ENCODE measurements at places on chromosomes 3 and 15.
A peak's percentile ranks its signal among the peaks of the same experiment; 100 is the strongest.

DNA sequence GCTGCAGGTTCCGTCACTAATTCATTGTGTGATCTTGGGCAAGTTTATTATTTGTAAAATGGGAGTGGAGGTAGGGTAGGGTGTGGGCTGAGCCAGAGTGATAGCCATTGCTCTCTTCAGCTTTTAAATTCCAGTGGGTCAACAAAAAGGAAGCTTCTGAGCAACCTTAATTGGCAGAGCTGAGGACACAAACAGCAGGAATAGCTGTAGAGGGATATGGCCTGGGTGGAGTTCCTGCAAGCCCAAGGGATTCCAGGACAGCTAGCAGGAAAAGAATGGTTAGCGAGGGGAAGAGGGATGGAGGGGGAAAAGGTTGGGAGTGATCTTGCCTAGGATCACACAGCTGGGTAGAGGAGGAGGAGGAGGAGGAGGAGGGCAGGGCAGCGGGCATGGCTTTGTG, 11.4 kb downstream of the CCK start:
- no peak for DNase-seq

GRCh38 chr3:45906681-45907407, 20.5 kb downstream of the CCR9 start:
- no peak for DNase-seq

DNA sequence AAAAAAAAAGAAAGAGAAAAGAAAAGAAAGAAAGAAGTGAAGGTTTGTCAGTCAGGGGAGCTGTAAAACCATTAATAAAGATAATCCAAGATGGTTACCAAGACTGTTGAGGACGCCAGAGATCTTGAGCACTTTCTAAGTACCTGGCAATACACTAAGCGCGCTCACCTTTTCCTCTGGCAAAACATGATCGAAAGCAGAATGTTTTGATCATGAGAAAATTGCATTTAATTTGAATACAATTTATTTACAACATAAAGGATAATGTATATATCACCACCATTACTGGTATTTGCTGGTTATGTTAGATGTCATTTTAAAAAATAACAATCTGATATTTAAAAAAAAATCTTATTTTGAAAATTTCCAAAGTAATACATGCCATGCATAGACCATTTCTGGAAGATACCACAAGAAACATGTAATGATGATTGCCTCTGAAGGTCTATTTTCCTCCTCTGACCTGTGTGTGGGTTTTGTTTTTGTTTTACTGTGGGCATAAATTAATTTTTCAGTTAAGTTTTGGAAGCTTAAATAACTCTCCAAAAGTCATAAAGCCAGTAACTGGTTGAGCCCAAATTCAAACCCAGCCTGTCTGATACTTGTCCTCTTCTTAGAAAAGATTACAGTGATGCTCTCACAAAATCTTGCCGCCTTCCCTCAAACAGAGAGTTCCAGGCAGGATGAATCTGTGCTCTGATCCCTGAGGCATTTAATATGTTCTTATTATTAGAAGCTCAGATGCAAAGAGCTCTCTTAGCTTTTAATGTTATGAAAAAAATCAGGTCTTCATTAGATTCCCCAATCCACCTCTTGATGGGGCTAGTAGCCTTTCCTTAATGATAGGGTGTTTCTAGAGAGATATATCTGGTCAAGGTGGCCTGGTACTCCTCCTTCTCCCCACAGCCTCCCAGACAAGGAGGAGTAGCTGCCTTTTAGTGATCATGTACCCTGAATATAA, 2.0 kb downstream of the B2M start:
- no peak for DNase-seq

GRCh38 chr3:196662033-196662432, 22.5 kb downstream of the NRROS start:
- no peak for DNase-seq

GRCh38 chr3:19543212-19543841, 390.7 kb downstream of the EFHB start:
- no peak for DNase-seq

DNA sequence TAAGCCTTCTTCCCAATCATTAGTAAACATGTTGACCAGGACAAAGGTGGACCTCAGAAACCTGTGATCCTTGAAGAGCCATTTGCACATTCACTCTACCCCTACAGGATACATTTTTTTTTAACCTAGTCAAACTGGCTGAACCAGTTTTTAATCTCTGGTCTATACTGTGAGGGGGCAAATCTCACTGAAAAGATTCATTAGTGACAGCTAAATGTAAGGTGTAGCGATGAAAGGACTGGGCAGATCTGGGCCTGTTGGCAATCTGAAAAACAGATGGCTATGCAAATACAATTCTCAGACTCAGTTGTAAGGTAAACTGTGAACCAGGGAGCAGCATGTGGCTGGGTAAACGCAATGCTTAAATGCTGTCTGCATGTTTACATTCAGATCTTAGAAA, 75.6 kb upstream of the SNTN start:
- no peak for DNase-seq

- DNase-seq: no peak
Measured at GRCh38 chr15:65512807-65513416, 4.6 kb downstream of the DPP8 start.

GRCh38 chr3:24196526-24196925, 251.4 kb downstream of the NR1D2 start:
- no peak for DNase-seq

DNA sequence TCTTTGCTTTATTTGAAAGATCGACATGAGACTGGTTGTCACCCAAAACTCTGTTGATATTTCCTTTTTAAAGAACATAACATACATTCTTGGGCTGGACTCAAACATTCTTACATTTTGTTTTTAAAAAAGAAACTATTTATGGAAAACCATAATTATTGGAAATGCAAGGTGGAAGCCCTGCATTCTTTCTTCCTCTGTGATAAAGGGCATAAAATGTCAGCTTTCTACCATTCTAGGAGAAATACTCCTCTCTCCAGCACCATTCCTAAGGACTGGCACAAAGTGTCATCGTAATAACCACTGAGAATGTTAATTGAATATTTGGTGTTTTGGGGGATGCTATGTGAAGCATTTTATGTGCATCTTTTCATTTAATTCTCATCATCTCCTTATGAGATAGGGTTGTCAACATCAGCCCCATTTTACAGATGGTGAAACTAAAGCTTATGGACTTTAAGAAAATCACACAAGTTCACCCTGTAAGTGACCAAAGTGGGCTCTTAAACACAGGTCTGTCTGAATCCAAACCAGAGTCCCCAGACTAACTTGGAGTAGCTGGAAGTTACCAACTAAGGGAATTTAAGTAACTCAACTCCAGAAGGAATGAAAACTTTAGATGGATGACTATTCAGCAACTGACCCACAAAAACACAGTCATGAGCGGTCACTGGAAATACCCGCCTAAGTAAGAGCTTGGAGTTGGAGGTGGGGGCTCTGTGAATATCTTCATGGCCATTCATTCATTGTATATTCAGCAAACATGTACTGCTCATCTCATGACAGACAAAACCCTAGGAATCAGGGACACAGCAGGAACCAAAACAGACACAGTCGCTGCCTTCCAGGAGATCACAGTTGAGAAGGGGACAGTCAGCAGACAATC, 45.9 kb upstream of the LMCD1 start:
- DNase-seq: no peak

DNA sequence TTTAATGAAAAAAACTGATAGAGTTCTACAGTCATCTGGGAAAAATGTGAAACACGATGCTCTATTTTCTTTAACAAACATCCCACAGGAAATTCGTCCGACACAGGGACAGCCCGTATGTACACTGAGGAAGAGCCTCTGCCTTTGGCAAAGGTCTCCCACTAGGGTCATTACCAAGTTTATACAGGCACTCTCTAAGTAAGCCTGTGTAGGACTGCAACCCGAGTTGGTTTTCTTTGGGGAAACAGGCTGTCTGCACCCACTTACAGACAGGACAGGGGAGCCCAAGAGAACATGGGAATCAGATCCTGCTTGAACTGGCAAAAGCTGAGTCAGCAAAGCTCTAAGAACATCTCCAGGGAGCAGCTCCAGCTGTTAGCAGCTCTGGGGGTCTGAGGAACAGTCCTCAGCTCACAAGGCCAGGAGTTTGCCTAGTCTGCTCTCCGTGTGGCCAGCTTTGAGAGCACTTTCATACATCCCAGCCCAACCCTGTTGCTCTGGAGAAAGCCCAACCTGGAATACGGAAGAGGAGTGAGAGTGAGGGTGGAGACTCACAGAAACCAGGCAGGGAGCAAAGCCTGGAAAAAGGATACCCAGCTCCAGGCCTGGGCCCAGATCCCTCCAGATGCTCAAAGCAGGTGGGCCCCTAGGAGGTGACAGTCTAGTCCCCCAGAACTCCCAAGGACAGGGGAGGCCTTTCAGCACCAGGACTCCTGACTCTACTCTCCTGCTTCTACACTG, 1.9 kb downstream of the TBC1D2B start:
- DNase-seq: no peak

GRCh38 chr15:58545307-58546065, 113.7 kb downstream of the LIPC start:
- no peak for DNase-seq

GRCh38 chr15:58924327-58924726, 9.2 kb downstream of the SLTM start:
- no peak for DNase-seq

DNA sequence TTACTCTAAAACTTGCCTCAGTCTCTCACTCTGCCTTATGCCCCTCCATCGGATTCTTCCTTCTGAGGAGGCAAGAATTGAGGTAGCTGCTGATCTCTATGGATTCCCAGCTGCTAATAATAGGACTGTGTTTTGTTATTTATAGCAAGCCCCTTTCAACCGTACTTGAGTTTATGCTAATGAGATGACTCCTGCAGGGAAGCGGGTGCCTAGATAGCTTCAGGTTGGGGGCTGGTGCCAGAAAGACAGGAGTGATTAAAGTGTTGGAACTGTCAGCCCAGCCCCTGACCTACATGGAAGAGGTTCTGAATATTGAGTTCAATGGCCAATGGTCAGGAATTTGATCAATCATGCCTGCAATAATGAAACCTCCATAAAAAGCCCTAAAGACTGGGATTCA, 21.8 kb upstream of the LIMD1 start:
- DNase-seq: no peak

DNA sequence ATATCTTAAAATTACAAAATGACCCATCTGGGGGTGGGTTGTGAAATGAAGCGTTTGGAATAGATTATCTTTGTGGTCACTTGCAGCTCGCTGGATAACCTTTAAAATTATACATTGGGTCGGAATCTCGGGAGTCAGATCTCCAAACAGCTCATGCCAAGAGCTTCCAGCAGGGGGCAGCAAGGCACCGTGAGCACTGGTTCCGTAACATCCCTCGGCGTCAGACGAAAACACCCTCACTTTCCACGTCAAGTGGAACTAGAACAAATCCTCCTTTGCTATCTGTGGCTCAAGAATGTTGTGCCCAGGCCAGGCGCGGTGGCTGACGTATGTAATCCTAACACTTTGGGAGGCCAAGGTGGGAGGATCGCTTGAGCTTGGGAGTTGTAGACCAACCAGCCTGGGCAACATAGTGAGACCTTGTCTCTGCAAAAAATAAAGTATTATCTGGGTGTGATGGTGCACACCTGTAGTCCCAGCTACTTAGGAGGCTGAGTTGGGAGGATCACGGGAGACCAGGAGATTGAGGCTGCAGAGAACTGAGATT, 31.1 kb downstream of the UMPS start:
- DNase-seq: peak; percentile 81

DNA sequence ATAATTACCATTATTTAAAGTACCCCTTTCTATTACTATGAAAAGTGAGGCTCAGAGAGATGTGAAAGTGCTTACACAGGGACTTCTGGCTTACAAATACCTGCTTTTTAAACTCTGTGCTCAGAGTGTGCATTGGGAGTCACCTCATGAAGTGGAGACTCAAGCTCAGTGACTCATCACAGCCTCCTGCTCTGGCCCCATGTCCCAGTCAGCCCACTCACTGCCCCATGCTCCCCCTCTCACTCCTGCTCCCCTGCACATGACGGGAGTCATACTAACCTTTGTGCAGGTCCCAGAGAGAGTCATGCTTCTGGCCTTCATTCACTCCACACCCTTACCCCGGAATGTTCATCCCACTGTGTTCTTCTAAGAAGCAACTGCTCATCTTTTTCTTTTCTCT, 20.2 kb downstream of the CCR1 start:
- no peak for DNase-seq

GRCh38 chr3:27730774-27731659, 8.9 kb upstream of the EOMES start:
- no peak for DNase-seq

GRCh38 chr3:123521179-123521969, 63.5 kb downstream of the HACD2 start:
- no peak for DNase-seq

GRCh38 chr15:101179341-101180153, 72.3 kb downstream of the CHSY1 start:
- DNase-seq: no peak

DNA sequence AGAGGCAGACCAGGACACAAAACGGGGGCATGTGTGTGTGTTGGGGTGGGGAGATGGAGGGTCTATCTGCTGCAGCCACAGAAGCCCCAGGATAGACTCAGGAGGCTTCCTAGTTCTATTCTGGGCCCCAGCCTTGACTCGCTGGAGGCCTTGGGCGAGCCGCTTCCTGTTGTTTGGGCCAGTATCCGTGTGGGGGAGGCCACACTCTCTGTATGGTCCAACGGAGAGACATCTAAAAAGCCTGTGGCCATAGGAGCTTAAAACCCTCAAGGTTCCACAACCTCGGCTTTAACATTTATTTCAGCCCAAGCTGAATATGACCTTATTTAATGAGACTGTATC, 32.8 kb downstream of the POC1A start:
- no peak for DNase-seq

- DNase-seq: no peak
Measured at GRCh38 chr15:64858021-64858575, 16.4 kb downstream of the PLEKHO2 start.

GRCh38 chr3:49199239-49199899, 28.0 kb downstream of the KLHDC8B start:
- DNase-seq: no peak

Data from activated CD4-positive, alpha-beta T cell treated with anti-CD3 and anti-CD28 coated beads, Interleukin-2, amount 50 U/mL, for 1 hour (primary cell).